ENCODE measurements at places on chromosomes 4 and X. TPM values are rescaled to one million over a fixed set of nuclear protein-coding genes. Genes with fewer than 3 reads are reported as not detected.

GRCh38 chr4:35347276-35347675, 897.0 kb downstream of the ARAP2 start:
- DNase-seq, result no peak

- no peak for DNase-seq
Measured at GRCh38 chr4:114875630-114876029, 237.8 kb downstream of the NDST4 start.

- DNase-seq, result no peak
Measured at GRCh38 chrX:133072566-133072965, 24.3 kb downstream of the USP26 start.

The NDST3 gene
- total RNA-seq, result not detected

The CLCN4 gene
- 10.2 TPM for total RNA-seq

GRCh38 chrX:137945470-137945869, 379.5 kb downstream of the ZIC3 start:
- DNase-seq, result no peak

The GJB1 gene
- total RNA-seq, result not detected

The USP11 gene
- total RNA-seq, result 106 TPM
